CD4-positive, alpha-beta memory T cell (primary cell): ENCODE measurements at places on chromosomes 11 and 22.
A peak's percentile ranks its signal among the peaks of the same experiment; 100 is the strongest.

GRCh38 chr11:46361283-46362155 is 14.3 kb downstream of the DGKZ start:
- H3K27ac ChIP-seq, result peak overlapping the region; percentile 57
- no peaks in the 10 kb centered on the region for H3K27me3 ChIP-seq
- H3K4me3 ChIP-seq, result peak overlapping the region; percentile 69
- peak; percentile 69 for DNase-seq
- H3K4me1 ChIP-seq, result peaks cover 86% of the 10 kb centered on the region

GRCh38 chr11:1126491-1126926 is 31.2 kb upstream of the MUC5AC start:
- H3K27ac ChIP-seq, result no peak overlapping the region
- H3K27me3 ChIP-seq, result no peaks in the 10 kb centered on the region
- H3K4me3 ChIP-seq, result no peak overlapping the region

GRCh38 chr11:131652231-131652630 is 281.8 kb downstream of the NTM start:
- H3K4me3 ChIP-seq, result no peak overlapping the region
- no peak overlapping the region for H3K27ac ChIP-seq
- H3K36me3 ChIP-seq, result no peaks in the 10 kb centered on the region
- no peaks in the 10 kb centered on the region for H3K4me1 ChIP-seq
- no peaks in the 10 kb centered on the region for H3K27me3 ChIP-seq

- no peaks in the 10 kb centered on the region for H3K27me3 ChIP-seq
- DNase-seq, result no peak
- no peak overlapping the region for H3K4me3 ChIP-seq
- no peaks in the 10 kb centered on the region for H3K4me1 ChIP-seq
- H3K36me3 ChIP-seq, result no peaks in the 10 kb centered on the region
Measured at GRCh38 chr11:89381094-89381493, 110.1 kb downstream of the NOX4 start.

DNA sequence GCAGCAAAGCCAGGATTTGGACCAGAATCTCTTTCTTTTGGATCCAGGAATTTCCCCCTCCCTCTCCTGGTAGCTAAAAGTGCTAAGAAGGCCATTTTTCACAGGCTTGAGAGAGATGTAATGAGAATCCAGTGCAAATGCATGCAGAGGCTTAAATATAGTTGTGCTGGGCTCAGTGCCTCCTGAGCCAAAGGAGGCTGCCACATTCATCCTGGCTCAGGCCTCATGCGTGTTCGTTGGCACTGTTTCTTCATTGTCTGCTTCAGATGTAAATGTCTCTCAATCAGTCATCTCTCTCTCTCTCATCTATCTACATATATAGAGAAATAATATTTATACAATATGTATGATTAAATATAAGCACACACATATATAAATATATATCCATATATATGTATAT is 83.6 kb downstream of the INSC start:
- H3K4me3 ChIP-seq, result no peak overlapping the region
- no peaks in the 10 kb centered on the region for H3K4me1 ChIP-seq
- no peak for DNase-seq
- no peak overlapping the region for H3K27ac ChIP-seq
- no peaks in the 10 kb centered on the region for H3K27me3 ChIP-seq

- H3K36me3 ChIP-seq, result no peaks in the 10 kb centered on the region
- DNase-seq, result no peak
- no peaks in the 10 kb centered on the region for H3K4me1 ChIP-seq
Measured at GRCh38 chr11:91902312-91902711, 322.3 kb upstream of the FAT3 start.
